Left lobe of liver (tissue), 2 donors: ENCODE measurements at places on chromosomes 12 and 14. TPM values are rescaled to one million over a fixed set of nuclear protein-coding genes. Genes with fewer than 3 reads are reported as not detected.

KCNJ8 gene
- total RNA-seq, result 26.0 TPM

TCTN2 gene
- total RNA-seq, result 1.5 TPM

DNA sequence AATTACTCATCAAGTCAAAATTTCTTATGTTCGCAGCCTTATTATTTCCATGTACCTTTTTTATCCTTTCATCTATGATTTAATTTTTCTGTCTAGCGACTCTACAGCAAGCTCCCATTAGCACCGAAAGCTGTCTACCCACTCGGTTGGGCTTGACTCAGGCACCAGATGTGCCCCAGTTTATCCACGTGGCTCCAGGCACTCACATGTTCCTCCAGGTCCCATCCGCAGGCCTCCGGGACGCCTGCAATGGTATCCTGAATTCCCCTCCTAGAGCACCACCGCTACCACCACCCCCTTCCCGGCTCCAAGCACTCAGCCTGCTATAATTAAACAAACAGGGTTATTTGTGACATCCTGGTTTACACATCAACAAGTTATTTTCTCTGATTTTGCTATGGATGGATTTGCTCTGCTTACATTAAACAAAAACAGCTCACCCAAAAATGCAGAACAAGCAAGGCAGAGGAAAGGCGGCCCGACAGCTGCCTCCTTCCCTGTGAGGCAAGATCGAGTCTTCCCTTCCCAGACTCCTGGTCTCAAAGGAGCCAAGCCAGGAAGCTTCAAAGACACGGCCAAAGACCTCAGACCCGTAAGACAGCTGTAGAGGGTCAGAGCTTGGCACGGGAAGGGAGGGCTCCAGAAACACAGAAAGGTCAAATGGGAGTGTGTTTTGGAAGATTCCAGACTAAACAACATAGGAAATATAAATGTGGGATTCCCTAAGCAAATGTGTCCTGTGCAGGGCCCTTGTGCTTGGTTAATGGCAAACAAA, 253.8 kb downstream of the TTC8 start:
- no peak for DNase-seq

DNA sequence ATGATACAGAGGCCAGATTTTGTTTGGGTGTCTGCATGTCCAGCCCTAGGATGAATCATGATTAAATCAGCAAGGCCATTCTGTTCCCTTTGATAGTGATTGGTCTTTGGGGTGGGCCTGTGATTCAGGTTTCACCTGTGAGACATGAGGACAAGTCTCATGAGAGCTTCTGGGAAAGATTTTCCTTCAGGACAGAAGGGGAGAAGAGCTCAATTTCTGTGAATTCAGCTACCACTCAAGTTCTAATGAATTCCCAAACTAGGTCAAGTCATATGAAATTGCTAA, 73.4 kb downstream of the ZNF664 start:
- DNase-seq, result no peak

KRT73 gene
- total RNA-seq, result not detected

- DNase-seq, result no peak
Measured at GRCh38 chr14:74649673-74650072, 37.6 kb upstream of the LTBP2 start.

GRCh38 chr12:57795354-57795753, 12.8 kb downstream of the TSFM start:
- DNase-seq, result no peak

DNA sequence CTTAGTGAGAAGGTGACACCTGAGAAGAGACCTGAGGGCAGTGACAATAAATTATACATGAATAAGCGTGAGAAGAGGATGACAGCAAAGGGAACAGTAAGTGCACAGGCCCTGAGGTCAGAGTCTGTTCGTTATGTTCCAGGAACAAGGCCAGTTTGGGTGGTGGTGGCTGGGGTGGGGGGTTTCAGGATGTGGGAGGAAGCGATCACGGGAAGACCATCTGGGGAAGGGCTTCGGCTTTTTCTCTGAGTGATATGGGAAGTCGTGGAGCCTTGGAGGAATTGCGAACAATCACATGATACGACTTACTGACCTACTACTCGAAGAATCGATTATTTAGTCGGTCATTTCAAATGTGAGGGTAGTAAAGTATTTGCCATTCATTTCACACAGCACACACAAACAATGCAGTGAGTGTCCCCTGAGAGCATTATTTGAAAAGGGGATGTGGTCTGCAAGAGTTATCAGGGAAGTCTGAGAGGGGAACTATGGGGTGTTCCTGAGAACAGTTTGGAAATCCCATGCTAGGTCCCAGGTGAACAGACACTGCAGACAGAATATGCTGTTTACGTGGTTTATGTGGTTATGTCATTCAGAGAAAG, 94.7 kb downstream of the SLC38A1 start:
- no peak for DNase-seq

- DNase-seq, result no peak
Measured at GRCh38 chr14:30271811-30272323, 287.1 kb upstream of the G2E3 start.

DNA sequence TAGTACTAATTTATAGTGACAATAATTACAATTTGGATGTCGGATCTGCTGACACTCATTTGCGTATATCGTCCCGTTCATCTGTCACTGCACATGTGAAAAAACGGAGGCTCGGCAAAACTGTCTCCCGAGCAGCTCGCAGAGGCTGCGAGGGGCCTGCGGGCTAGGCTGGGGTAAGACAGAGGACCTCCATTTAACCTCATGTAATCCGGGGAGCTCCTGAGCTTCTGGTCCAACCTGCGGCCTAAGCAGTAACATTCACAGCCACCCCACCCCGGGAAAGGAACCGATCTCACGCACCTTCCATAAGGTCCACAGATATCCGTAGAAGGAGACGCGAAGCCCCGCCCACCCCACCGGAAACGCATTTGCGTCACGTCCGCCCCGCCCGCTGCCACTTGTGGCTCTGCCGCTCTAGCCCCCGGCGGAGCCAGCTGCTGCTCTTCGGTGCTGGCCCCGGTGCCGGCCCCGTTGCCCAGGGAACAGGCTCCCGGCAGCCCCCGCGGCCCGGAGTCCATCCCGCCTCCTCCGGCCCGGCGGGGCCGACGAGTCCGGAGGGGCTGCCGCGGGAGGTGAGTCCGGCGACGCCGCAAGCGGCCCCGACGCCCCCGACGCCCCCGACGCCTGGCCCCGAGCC, at the start of the genes CINP and TECPR2:
Gene CINP (minus strand): TSS at position 346 of the 637 bp plus-strand sequence. CDS start 39 bp downstream, at position 307.
Gene TECPR2 (plus strand): TSS at position 397 of the 637 bp plus-strand sequence. CDS start 13,781 bp downstream, outside the sequence.
- DNase-seq, result peak; percentile 98

GRCh38 chr14:69848903-69849391, 30.3 kb upstream of the SMOC1 start:
- no peak for DNase-seq
